HTR-8/SVneo (cell line): ENCODE measurements at places on chromosomes 4 and X.

GRCh38 chr4:53505947-53506346, 85.3 kb downstream of the LNX1 start:
- no peak for DNase-seq

DNA sequence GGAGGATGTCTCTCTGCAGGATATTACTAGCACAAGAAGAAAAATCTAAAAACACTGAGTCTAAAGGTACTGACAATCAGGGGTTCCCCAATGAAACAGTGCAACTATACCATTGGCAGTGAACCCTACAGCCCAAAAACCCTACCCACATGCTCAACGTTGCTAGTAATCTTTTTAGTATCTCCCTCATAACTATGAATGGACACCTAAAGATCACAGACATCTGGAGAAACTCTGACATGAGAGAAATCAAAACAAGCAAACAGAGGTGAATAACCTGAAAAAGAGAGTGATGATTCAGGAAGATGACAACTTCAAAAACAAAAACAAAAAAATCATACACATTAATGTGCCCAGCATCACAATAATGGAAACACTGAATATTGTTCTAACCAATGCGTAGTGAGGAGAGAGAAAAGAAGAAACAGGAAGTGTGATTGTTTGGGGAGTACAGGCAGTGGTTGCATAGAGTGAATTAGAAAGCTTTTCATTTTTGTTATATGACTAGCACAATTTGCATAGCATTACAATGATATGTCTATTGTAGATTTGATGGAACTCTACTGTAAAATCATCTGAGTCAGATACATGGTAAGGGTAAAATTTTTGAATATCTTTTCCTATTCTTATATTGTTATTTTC, 78.9 kb upstream of the FMR1 start:
- DNase-seq, result no peak

GRCh38 chr4:77089866-77090265, 14.1 kb upstream of the CCNI start:
- no peak for DNase-seq

- DNase-seq, result no peak
These were observed 23.1 kb downstream of the AIMP1 start for GRCh38 chr4:106339431-106339830.

DNA sequence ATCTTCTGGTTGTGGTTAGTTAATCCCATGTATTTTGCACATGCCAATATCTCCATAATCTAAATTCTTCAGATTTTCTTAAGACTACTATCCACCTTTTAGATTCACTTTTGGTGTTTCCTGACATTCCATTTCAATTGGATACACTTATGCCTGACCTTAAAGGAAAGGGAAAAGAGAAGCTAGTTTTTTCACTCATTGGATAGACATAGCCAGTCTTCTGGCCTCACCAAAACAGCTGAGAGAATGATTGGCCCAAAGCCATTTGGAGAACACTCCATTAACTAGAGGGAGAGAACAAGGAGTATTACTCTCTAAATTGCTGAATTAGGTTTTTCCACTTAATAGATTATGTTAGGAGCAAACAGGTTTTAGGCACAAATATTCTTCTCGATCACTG, 4.0 kb downstream of the PRPS1 start:
- no peak for DNase-seq

DNA sequence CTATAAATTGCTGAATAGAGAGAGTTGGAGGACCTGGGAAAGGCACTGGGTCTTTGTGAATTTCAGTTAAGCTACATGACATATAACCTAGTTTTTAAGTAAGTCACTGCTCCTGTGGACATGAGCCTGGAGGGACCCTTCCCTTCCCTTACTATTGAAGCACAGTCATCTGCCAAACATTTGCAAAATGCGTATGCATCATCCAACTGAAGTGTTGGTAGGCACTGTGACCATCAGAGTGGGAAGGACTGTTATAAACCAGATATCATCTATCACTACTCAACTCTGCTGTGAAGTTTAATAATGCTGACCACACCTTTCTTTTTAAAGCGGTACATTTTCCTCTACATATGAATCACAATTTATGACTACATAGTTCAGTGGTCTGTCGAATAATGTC, 5.2 kb downstream of the GABRA3 start:
- no peak for DNase-seq

DNA sequence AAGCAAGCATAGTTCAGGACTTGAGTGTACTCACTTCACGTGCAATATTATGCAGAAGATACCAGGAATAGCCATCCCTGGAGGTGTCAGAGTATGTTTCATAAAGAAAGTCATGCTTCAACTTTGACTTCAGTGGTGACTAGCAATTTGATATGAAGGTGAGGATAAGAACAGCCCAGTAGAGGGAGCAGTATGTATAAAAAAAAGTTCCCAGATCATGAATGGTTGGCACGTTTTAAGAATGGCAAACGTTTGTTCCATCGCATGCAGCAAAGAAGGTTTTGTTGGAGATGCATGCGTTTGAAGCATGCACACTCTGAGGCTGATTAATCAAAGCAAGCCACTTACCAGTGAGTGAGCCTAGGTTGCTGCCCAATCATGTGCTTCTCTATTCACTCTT, 33.5 kb upstream of the SLITRK4 start:
- DNase-seq, result no peak

DNA sequence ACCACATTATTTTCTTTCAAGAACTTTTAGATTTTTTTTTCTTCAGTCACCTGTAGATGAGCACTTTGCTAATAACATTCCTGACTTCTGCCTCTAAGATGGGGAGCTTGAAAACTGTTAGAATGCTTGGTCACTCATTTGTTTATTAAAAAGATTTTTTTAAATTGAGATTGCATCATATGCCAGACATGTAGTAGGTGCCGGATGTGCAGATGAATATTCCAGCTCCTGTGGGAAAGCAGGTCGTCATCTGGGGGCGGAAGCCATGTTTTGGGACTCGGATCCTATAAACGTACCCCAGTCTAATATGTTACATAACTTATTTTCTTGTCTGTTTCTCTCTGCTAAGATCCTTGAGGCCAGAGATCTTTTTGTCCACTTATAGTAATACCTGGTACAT, 236.8 kb downstream of the ARHGAP10 start:
- DNase-seq, result no peak

DNA sequence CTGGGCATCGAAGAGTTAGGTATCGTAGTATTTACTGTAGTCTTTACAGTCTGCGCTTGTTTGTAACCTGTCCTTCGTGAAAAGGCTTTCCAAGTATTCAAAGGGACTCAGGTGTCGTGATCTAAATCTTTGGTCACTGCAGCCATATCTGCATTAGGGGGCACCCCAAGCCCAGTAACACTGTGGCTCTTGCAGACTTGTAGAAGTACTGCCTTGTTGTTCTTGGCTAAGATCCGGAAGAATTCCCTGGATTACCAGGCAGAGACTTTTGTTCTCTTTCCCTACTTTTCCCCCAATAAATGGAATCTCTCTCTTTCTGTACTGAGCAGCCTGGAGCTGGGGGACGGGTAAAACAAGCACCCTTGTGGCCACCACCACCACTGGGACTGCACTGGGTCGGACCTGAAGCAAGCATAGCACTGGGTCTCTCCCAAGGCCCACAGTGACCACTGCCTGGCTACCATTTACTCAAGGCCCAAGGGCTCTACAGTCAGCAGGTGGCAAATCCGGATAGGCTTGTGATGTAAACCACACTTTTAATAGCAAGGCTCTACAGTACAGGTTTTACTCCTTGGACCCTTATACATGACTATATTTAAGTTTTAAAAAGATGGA, 12.0 kb downstream of the CXorf58 start:
- no peak for DNase-seq

- no peak for DNase-seq
These were observed 91.9 kb upstream of the KLHL13 start for GRCh38 chrX:118208481-118208880.

- no peak for DNase-seq
These were observed 202.3 kb downstream of the NDST4 start for GRCh38 chr4:114911111-114911510.

- no peak for DNase-seq
These were observed 77.4 kb upstream of the BMPR1B start for GRCh38 chr4:94680176-94680862.

DNA sequence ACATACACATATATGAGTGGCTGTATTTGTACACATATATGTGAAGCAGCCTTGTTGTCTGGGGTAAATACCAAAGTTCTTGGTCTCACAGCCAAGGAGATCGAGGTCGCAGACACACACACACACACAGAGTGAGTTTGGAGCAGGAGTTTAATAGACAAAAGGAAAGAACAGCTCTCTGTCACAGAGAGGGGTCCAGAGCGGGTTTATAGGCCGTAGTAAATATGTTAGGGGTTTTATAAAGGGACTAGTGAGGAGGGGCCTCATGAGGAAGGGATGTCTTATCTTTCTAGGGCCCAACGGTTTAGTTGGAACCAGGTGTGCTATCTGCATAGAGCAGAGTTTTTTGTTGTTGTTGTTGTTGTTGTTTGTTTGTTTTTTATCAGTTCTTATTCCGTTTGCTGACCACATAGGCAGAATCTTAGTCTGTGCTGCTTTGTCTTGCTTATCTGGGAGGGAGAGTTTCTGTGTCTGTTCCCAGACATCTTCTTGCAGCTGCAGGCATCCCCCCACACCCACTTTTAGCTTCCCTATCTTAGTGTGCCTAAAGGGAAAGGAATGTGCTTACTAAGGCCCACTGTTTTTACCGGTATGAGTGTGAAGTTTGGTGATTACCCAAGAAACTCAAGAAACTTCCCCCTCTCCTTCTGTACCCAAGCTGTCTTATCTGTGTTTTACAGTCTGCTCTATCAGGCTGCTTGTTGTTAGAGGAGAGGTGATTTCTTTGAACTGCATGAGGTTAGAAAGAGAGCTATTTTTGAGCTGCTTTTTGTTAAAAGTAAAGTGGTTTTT, 91.9 kb downstream of the TENT5D start:
- no peak for DNase-seq

- DNase-seq, result no peak
These were observed 20.9 kb downstream of the PAGE4 start for GRCh38 chrX:49850028-49850427.

GRCh38 chr4:81574991-81575390, 103.3 kb upstream of the RASGEF1B start:
- no peak for DNase-seq

DNA sequence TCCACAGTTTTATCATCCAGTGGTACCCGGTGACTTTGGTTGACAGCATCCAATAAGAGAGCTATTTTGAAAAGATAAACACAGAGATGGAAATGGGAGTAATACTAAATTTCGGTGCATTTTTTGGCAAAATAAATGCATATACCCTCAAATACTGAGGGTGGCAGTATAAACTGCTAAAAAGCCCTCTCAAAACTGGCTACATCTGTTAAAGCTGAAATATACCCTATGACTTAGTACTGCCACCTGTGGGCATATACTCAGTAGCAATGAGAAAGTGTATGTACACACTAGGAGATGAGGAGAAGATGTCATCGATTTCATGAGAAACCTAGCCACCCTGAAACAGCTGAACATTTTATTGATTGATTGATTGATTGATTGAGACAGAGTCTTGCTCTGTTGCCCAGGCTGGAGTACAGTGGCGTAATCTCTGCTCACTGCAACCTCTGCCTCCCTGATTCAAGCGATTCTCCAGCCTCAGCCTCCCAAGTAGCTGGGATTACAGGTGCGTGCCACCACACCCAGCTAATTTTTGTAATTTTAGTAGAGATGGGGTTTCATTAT, 12.2 kb upstream of the TMEM128 start:
- DNase-seq, result peak; percentile 63
